CD14-positive monocyte (primary cell): ENCODE measurements at places on chromosomes 12 and 14.

- DNase-seq, result no peak
Measured at GRCh38 chr12:112256780-112257179, 125.5 kb downstream of the HECTD4 start.

DNA sequence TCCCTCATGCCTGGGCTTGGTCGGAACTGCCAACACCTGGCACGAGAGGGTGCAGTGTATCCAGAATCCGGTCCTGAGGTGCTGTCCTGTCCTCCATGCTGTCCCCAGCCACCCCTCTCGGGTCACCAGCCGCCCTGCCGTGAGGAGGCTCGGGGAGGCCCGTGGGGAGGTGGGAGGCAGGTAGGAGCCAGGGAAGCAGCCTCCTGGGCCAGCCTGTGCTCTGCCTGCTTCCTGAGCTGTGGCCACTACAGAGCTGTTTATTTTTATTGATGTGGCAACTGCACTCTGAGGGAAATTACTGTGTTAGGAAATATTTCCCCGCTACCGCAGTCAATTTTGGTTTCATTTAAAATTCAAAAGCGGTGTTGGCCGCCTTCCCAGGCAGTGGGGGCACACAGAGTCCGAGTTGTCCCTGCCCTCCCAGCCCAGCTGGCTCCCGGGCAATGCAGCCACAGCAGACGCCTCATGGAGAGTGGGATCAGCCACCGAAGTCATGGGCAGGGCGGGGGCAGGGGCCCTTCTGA is 18.3 kb downstream of the NOC4L start:
- DNase-seq, result peak; percentile 32

DNA sequence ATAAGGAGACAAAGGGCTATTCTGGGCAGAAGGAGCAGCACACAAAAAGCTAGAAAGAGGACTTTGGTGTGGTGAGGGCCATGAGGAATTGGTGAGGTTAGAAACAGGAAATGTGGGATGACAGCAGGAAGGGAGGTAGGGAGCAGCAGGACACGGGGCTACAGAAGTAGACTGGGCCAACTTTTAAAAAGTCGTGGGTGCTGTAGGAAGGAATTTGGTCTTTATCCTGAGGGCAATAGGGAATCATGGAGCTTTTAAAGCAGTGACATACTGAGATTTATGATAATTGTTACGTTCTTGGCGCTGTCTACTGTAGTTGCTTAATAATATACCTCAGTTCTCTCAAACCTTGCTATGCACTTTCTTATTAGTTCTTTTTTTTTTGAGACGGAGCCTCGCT is 8.2 kb upstream of the CHURC1 start:
- DNase-seq, result no peak

DNA sequence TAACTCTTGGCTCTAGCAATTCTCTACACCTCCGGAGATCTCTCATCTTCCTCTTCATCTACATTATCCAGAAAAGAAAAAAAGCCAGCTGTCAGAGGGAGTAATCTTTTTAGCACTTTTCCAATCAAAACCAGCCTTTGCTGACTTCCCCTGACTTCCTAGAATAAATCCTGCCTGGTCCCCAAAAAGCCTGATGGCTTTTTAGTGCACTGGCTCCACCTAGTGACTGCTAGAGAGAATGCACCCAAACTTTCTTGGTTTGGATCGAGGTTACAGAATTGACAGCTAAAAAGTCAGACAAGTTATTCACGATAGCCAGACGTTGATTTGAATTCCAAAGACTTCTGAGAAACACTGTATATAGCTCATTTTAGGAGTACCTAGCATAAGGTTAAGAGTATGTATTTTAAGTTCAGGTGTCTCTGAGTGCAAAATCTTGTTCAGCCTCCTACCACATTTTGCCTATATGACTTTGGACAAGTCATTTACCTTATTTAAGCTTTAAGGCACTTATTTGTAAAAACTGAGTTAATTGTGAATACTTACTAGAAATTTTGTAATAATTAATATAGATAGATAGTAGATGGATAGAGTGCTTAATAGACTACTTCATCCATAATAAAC is 185.7 kb upstream of the GRIN2B start:
- DNase-seq, result peak; percentile 35

- DNase-seq, result no peak
Measured at GRCh38 chr14:54593860-54594259, 26.9 kb downstream of the SAMD4A start.

DNA sequence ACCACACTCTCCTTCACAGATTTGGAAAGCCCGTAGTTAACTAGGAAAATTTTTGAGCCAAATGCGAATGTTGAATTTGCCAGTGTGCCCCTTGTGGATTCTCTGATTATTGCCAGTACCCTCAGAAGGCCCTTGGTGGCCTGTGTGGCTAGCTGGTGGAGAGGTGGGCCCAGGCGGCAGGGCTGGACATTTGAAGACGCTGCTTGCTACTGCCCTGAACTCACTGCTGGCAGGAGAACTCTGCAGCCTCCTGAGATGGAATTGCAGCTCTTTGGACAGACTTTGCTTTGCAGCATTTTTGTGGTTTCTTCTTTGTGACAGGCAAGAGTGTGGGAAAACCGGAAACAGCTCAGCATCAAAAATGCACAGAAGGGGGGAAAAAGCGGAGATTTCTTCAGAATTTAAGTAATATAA is 97.6 kb downstream of the TGFB3 start:
- DNase-seq, result no peak

GRCh38 chr14:55837467-55837866 is 257.5 kb downstream of the KTN1 start:
- DNase-seq, result no peak

- no peak for DNase-seq
Measured at GRCh38 chr14:71662291-71662790, 269.9 kb upstream of the RGS6 start.

DNA sequence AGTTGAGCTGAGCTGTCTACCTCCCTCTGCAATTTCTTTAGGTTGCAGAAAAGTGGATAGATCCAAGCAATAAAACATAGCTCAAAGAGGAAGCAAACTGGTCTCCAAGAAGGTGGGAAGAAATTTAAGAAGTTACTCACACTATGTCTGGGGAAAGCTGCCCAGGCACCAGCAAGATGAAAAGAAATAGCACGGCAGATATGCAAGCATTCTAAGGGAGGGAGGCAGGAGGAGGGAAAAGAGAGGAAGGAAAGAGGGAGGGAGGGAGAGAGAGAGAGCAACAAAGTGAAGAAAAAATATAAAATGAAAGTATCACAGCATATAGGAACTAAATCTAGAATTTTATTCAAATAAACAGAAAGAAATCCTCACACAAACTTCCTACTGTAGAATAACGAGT is 240.7 kb downstream of the APAF1 start:
- no peak for DNase-seq

DNA sequence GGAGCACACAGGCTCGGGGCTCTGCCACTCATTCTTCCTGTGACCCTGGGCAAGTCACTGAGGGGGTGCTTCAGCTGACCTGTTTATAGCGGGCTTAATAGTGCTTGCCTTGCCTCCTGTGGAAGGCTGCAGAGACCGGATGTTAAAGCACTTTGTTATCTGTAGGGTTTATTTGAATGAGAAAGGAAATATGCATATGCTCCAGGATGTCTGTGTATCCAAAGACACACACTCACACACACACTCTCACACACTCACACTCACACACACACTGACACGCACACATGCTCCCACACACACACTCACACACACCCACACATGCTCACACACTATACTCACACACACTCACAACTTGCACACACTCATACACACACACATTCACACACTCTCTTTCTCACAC is 56.1 kb upstream of the DDX11 start:
- no peak for DNase-seq

GRCh38 chr12:32005496-32006125 is 46.4 kb downstream of the RESF1 start:
- DNase-seq, result no peak

GRCh38 chr14:96362965-96363750 is at the start of the genes ATG2B and GSKIP:
Gene ATG2B (minus strand): TSS chr14:96363341. CDS start chr14:96362976, 365 bp downstream.
Gene GSKIP (plus strand): TSS chr14:96363526. CDS start chr14:96382248, 18,722 bp downstream.
- peak; percentile 95 for DNase-seq

DNA sequence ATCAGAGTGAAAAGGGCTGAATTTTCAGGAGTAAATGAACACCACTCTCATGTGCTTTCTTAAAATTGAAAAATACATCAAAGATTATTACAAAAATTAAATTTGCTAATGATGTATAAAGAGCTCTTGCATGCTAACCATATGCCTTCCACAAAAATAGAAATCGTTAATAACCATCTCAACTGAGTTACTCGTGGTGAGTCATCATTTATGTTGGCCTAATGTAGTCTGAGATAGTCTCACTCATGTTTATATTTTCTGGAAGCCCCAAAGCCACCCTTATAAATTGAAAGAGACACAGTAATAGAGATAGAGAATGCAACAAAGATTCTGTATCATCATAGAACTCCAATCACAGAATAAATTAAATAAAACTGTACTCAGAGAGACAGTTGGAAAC is 131.2 kb downstream of the KCNH5 start:
- no peak for DNase-seq

- DNase-seq, result no peak
Measured at GRCh38 chr14:104697317-104697703, 7.9 kb downstream of the INF2 start.

DNA sequence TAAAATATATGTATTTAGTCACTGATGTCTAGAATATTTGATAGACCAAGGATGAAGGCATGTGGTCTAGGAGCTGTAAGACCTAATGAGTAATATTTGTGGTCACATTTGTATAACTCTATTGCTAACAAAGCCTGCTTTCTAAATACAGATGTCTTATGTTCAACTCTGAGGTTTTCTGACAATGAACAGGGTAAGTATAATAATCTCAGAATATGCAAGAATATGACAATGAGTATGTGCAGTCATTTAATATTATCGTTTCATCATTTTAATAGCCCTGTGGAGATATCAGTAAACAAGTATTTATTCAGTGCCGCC is 389.6 kb downstream of the LRIG3 start:
- no peak for DNase-seq

DNA sequence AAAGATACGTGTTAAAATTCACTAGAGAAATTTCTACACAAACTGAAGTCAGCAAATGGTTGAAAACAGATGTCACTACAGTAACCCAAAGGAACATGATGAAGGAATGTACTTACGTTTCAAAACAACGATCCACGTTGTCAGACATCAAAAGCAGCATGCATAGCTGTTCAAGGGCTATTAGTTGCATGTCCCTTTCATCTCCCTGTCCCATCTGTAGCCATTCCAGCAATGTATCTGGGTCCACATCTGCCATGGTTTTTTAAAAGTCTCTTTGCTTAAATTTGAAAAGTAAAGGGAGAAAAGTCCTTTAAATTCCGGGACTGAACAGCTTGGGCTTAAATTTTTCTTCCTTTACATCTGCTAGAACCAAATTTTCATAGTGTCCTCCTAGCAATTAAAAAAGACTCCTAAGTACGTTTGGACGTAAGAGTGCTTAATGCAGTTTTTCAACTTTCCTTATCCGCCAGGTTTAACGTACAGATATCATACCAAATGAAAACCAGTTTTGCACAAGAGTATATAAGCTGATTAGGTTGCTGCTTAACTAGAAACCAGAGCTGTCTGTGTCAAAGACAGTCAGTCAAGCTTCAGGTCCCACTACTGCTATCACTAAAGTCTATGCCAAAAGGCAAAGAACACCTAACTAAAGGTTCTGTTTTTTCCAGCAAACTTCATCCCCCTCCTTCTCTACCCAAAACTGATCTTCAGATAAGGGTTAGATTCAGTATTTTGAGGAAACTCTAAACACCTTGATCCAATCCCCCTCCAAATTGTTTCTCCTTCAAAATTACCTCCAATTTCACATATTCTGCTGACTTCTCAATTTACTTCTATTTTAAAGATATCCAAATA is 1.7 kb downstream of the HECTD1 start:
- no peak for DNase-seq
